A172 (cell line): ENCODE measurements at places on chromosomes 11 and 22. TPM values are rescaled to one million over a fixed set of nuclear protein-coding genes. Genes with fewer than 3 reads are reported as not detected.

ARFGAP3 gene
- 27.7 and 33.0 TPM in 2 replicates for total RNA-seq

- DNase-seq: no peak
Measured at GRCh38 chr11:638631-639331, 1.7 kb downstream of the DRD4 start.

DNA sequence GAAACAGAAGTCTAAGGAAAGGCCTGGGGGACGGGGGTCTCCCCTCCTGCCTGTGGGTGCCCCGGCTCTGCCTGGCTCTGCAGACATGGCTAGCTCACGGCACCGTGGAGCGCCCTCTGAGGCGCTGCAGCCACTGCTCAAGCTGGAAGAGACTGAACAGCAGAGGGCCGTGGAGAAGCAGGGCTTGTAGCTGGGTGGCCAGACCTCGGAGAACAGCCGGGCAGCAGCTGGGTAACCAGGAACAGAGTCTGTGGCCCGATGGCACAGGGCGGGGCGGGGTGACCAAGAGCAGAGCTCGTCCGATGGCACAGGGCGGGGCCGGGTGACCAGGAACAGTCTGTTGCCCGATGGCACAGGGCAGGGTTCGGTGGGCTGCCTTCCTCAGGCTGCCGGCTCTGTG lies 18.1 kb downstream of the RNH1 start:
- no peak for DNase-seq

DNA sequence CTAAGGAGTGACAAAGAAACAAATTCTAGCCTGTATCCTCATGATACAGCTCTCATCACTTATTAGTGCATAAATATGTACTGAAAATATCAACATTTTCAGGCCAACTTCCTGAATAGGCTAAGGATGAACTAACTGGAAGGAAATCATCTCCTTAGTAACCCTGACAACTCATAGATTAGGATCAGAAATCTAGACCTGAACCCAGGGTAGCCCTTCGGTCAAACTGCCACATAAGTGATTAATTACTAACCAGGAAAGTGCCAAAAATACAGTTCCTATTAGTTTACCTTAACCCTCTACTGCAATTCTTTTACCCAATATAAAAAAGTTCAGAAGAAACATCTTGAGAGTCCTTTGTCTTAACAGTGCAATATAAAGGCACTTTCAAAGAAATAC lies 40.0 kb downstream of the AMBRA1 start:
- DNase-seq: no peak

DNA sequence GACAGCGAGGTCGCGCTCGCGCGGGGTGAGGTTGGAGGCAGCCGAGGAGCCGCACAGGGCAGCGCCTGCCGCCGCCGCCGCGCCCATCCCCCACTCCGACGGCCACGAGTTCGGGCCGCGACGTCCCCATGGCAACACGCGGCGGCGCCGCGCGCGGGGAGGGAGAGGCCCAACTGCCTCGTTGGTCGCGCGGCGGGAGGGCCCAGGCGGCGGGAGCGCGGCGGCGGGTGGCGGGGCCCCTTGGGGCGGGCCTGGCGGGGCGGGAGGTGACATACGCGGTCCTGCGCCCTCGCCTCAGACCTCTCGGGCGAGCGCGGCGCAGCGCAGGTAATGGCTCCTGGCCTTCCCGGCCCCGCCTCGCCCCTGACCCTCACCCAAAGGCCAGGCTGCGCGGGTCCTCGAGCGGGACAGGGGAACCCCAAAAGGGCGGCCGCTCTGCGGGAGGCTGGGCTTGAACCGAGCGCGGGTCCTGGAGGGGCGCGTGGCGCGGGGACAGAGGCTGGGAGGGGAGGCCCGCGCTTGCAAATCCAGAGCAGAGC lies at the start of gene DEUP1:
Gene DEUP1 (plus strand): TSS at position 297 of the 539 bp plus-strand sequence. CDS start 1,518 bp downstream, outside the sequence.
- DNase-seq: no peak

GRCh38 chr22:37433786-37434185 lies 6.5 kb upstream of the ELFN2 start:
- DNase-seq: no peak

DNA sequence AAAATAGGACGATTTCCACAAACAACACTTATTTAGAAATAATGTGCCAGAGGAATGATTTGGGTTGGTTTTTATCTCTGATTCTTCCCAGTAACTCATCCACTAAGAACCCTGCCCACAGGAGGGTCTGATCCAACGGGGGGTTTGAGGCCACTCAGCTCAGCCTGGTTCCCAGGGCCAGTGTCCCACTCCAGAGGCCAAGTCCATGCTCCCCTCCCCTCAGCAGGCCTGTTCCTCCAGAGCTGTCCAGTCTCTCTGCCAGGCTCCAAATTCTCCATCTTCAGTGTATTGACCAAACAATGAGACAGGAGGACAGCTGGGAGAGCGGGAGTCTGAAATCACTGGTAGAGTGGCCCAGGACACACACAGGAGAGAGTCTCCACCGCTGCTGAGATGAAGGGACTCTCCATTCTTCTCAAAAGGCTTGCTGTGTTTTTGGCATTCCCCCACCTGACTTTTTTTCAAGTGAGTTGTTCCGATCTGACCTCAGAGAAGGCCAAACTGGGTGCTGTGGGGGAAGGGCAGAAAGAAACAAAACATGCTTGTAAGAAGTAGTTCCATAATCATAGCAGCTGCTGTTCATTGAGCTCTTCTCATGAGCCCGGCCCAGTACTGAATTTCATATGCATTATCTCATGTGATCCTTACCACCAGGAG lies 17.6 kb upstream of the SCN2B start:
- DNase-seq: no peak
